Activated CD4-positive, CD25-positive, alpha-beta regulatory T cell treated with anti-CD3 and anti-CD28 coated beads, Interleukin-2, amount 50 U/mL, for 24 hours (primary cell): ENCODE measurements at places on chromosomes 7 and 10.

- ATAC-seq: no peak
Measured at GRCh38 chr7:139362302-139362701, 2.6 kb downstream of the LUC7L2 start.

GRCh38 chr10:26534384-26534783, 96.2 kb downstream of the APBB1IP start:
- no peak for ATAC-seq

- peak; percentile 13 for ATAC-seq
Measured at GRCh38 chr10:72175149-72175548, 40.7 kb upstream of the ANAPC16 start.

GRCh38 chr10:89887830-89888229, 186.4 kb downstream of the KIF20B start:
- no peak for ATAC-seq

GRCh38 chr10:10792681-10793080, 225.0 kb upstream of the CELF2 start:
- ATAC-seq: no peak

DNA sequence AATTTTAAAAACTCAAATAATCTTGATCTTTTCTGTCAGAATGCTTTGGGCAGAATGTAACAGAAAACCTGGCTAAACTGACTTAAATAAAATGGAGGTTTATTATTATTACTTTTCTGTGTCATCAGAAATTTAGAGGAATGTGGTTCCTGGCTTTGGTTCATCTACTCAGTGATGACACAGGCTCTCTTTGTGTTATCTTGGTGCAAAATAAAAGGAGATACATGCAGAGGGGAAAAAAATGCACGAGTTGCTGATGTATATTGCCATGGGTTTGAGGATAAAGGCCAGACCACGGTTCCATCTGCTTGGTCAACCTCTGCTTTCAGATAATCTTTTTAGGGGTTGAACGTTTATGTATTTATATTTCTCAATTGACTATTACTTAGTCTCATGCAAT, 181.4 kb downstream of the SUGCT start:
- ATAC-seq: no peak

DNA sequence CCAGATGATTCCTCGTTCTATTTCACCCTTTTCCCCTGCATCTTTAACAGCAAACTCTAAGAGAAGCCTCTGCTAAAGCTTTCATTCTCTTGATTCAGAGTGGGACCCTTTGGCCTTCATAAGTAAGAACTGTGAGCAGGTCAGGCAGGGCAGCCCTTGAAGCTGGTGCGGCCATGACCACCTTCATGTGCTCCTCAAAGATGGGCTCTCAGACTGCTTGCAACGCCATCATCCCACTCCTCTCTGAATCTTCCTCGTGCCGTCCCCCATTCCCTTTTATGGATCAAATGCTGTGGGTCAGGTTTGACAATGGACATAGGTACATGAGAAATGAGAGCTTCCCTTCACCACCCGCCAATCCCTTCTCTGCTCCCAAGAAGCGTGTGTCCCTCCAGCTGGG, 207.4 kb downstream of the TCF7L2 start:
- no peak for ATAC-seq

DNA sequence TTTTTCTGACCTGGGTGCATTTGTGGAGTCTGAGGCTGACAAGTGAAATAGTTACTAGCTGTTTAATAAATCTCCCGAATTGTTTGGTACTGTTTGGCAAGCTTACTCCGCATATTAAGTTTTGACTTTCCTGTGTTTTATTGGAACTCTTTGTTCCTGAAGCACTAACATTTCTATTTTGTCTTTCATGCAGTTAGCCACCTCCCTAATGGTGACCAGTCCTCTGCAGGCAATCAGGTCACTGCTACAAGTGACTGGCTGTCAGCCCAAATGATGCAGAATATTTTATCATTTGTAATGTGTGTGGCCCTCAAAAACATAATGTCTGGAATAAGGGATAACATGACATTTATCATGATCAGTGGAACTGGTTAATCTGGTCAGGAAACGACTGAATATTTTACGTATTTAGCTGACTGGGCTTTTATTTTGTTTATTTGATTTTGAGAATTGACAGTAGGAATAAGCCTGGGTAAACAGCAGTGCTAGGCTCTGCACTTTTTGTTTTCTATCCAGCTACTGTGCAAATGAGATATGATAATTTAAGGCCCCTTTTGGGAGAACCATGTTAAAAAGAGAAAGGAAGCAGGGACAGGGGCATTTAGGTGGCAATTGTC, 82.9 kb downstream of the ST7 start:
- no peak for ATAC-seq

DNA sequence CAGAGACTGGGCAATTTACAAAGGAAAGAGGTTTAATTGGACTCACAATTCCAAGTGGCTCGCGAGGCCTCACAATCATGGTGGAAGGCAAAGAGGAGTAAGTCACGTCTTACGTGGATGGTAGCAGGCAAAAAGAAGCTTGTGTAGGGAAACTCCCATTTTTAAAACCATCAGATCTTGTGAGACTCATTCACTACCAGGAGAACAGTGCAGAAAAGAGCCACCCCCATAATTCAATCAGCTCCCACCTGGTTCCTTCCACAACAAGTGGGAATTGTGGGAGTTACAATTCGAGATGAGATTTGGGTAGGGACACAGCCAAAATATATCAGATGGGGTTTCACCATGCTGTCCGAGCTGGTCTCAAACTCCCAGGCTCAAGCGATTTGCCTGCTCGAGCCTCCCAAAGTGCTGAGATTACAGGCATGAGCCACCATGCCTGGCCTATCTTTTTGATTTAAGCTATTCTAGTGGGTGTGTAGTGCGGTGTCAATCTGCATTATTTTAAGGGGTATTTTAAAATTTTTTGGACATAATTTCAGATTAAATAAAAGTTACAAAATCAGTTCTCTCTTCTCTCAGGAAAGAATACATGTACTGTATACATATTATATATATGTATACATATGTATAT, 9.0 kb upstream of the MRPS16 start:
- ATAC-seq: no peak

DNA sequence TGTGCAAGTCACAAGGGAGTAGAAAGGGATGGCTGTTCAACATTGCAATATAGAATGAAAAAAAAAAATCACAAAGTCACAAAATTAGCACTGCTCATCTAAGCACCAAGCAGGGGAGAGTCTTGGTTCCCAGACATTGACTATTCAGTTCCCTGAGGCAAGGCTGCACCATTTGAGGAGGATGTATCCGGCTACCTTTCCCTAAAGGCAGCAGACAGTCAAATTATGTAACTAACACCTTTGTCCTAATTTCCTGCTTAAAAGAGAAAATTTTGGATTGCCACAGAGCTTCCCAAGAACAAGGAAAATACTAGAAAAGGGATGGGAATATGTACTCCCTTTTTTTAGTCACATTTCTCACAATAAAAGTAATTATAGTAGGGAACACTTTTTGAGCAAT, 148.1 kb downstream of the PCLO start:
- no peak for ATAC-seq

- ATAC-seq: peak; percentile 43
Measured at GRCh38 chr10:91420868-91421267, 10.7 kb downstream of the HECTD2 start.

DNA sequence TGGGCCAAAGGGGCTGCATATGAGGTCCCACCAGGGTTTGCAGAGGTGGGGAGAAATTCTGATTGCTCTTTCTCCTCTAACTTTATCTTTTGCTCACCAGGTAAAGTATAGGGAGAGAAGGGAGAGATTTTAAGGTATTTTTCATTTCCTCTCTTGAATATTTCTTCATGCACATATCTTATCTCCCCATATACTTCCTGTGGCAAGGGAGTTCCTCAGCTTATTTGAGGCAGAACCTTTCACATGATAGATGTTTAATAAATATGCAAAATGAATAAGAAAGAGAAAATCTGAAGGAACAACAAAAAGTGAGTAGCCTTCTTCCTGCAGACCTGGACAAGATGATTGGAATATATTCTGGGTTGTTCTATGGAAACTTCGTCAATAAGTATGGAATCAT, 67.4 kb upstream of the PDCD4 start:
- ATAC-seq: no peak

DNA sequence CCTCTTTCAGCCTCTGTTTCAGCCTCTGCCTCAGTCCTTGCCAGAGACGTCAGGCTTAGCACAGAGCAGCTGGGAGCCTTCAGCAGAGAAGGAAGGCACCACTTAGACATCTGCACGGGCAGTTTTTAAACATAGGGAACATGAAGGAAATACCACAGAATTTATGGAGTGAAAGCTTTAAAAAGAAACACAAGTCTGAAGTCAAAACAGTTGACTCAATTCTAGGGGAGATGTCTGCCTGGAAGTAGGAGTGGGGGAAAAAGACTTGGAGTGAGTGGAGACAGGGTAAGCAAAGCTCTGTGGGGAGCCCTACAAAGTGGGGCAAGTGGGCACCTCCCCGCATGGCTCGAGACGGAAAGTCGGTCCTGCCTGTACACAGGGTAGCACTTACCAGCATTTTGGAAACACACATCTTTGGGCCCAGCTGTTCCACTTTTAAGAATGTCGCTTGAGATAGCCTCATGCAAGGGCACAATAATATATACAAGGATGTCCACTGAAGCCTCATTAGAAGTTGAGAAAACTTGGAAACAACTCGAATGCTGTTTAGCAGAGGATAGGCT, 5.0 kb upstream of the TBXAS1 start:
- ATAC-seq: no peak

DNA sequence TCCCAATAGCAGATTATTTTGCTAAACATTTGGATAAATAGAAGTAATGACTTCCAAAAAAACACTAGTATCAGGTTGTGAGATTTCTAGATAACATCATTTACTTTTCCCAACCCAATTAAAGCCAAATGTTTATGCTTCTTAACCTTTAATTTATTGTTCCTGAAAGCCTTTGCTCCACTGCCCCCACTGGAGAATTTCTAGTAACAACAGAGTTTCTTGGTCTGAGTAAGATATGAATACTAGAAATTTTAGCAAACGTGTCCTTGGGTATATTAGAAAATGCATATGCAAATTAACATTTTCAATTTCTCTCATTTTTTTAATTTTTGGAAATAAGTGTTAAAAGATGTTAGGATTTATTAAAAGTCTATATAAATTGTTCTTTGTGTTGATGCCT, 958.0 kb upstream of the PHF14 start:
- no peak for ATAC-seq

DNA sequence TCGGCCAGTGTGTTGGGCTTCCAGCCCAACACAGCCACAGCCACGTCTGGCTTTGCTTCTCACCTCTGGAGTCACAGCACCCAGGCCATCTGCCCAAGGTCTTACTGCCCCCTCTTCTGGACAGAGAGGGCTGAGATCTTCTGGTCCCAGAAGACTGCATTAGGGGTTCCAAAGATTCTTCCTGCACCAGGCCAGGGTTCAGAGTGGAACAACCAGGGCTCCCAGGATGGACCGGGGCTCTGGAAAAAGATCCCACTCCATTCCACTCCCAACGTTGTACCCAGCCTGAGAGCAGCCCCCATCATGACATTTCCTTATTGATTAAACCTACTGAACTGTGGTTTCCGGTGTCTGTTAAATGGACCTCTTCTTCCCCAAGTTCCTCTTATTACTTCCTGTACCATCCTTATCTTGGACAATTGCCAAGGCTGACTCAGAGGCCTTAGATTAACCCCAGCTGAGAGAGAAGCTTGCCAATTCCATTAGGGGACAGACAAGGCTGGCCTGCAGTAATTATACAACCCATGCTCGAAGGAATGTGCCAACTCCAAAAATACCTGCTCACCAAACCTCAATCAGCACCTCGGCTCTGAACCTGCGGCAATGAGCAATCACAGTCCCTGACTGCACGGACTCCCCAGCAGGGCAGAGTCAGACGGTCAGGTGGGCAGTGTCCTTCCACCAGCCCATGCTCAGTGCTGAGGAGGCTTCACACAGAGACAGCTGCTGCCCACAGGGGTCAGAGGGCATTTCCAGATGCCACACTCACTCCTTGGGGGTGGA, 47.9 kb upstream of the NPFFR1 start:
- ATAC-seq: peak; percentile 60

GRCh38 chr10:118965645-118966044, 63.9 kb upstream of the NANOS1 start:
- no peak for ATAC-seq

GRCh38 chr7:144011458-144012230, 11.5 kb downstream of the OR6B1 start:
- no peak for ATAC-seq

DNA sequence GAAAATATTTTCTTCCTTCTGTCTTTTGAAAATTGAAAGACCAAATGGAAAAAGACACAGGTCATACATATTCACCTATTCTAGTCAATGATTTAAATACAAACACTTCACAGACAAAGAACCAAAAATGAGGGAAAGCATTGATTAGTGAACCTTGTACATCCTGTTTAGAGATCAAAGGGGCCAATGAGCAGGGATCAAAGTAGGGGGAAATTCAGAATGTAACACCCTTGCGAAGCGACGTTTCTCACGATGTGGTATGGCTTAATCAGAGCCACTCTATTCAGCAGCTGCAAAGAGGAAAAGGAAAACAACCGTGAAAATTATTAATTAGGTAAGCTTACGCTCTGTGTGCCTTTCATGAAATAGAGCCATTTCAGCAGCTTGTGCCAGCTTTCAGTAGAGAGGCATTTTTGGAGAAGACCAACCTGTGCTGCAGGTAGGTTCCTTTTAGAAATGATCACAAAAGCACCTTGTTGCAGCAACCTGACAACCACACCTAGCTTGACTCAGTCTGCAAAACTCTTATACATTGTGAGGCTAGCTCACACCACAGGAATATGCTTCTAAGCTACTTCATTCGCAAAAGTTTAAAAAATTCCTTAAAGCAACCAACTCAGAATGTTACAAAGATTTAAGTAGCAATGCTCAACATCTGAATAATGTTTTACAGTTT, 78.0 kb downstream of the DKK1 start:
- no peak for ATAC-seq

DNA sequence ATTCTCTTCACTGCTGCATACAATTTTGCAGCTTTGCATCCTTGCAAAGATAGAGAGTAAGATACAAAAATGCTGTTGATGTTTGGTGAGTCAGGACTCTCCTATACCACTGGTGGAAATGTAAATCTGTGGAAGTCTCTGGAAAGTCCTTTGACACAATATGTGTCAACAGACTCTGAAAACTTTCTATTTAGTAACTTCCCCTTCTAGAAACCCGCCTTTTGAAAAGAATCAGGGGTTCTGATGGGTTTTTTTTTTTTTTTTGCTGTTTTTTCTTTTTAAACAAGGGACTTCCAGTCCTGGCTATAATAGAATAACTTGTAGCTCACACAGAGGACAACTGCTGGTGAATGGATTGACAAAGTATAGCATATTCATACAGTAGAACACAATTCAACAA, 16.4 kb downstream of the NOD1 start:
- no peak for ATAC-seq

GRCh38 chr10:4241724-4242345, 456.8 kb upstream of the KLF6 start:
- no peak for ATAC-seq
